ENCODE measurements at places on chromosomes 1 and 21. TPM values are rescaled to one million over a fixed set of nuclear protein-coding genes. Genes with fewer than 3 reads are reported as not detected.

DNA sequence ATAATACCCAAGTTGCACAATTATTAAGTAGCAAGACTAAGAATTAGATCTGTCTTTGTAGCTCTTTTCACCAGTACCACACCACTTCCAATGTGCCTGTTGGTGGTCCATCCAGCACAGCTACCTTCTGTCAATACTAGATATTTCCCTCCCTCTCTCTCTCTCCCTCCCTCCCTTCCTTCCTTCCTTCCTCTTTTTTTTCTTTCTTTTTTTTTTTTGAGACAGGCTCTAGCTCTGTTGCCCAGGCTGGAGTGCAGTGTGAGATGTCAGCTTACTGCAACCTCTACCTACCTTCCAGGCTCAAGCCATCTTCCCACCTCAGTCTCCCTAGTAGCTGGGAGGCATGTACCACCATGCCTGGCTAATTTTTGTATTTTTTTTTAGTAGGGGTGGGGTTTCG, 21.1 kb downstream of the KPNA6 start:
- DNase-seq, result no peak

GRCh38 chr1:229066591-229066990, 204.3 kb upstream of the RAB4A start:
- no peak for DNase-seq

DNA sequence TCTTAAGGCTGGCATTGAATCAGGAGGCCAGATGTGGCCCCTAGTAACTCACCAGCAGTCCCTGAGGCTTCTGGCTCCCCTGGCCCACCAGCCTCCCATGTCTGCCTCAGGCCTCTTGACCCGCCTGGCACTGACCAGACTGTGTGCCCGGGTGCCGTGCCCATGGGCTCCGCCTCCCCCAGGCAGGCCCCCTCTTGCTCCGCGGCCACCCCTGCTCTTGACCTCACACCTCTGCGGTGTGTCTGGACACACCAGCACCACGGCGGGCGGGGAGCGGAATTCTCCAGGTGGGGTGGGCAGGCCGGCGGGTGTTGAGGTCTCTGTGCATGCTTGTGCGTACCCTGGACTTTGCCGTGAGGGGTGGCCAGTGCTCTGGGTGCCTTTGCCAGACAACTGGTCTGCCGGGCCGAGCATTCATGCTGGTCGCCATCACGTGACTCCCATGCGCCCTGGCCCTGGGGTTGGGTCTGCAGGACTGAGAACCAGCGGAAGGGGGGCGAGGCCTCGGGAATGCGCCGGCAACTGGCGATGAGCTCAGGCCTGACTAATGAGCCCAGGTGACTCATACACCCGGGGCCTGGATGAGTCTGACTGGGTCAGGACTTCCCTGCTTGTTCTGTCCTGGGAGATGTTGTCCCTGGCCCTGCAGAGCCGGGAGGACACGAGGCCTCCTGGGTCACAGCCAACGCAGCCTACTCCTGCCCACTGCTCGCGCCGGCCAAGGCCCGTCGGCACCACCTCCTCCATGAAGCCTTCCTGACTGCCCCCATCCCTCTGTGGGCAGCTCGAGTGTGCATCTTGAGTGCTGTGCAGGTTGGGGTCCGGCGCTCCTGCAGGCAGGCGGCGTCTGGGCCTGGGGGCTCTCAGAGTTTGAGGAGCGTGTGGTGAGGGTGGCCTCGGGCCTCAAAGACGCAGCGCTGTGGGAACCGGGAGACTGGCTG, 22.6 kb downstream of the COL18A1 start:
- DNase-seq, result no peak

DNA sequence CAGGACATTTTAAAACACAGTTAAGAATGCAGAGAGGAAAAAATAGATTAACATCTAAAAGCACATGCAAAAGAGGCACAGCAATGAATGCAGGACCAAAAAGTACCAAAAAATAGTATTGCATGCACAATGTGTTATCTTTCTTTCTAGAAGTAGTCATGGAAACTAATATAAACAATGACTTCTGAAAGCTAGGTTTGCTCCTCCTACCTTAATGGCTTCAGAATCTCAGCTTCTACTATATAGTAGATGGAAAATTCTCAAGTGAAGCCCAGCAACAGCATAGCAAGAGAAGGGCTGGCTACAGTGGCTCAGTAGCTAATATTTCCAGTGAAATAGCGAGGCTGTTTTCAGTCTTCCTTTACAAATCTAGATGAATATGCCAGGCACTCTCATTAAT, 125.1 kb downstream of the CRB1 start:
- no peak for DNase-seq

GRCh38 chr1:65276197-65276939, 33.0 kb upstream of the DNAJC6 start:
- no peak for DNase-seq

GRCh38 chr21:37682966-37683365, 233.3 kb downstream of the KCNJ6 start:
- DNase-seq, result no peak

The SHISAL2A gene
- 0.27 TPM for total RNA-seq

The CAMSAP2 gene
- 14.9 TPM for total RNA-seq

The SLC26A9 gene
- not detected for total RNA-seq

The DCDC2B gene
- 0.29 TPM for total RNA-seq
